ENCODE measurements at places on chromosomes 2 and 18.

DNA sequence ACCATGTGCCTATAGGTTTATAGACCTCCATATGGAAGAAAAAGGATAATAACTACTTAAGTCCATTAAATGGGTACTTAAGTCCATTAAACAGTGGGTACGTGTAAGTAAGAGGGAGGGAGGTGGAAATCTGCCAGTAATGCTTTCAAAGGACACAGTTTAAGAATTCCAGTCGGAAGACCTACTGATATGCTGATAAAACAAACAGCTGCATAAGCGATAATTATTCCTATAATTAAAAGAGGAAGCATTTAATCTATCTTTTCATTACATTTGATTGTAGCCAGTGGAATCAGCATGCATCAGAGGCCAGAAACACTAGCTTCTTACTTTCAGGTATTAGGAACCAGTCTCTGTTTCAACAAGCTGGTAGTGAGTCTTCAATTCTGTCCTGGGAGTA, 96.4 kb upstream of the DDX18 start:
- DNase-seq: no peak

DNA sequence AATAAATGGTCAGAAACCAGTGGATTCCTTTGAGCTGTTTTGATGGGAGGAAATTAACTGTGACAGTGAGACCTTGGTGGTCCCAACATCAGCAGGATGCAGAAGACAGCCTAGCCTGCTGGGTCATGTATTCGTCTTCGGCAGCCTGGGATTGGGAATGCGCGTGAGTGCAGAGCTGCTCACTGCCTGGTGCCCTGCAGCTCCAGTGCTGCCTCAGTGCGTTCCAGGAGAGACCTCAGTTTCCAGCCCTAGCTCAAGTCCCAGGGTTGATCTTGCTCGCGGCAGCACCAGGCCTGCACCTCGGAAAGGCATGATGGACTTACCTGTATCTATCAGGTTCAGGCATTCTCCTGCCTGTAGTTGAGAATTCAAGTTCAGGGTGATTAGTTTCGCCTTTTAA, 203.9 kb downstream of the SH3RF3 start:
- DNase-seq: no peak

DNA sequence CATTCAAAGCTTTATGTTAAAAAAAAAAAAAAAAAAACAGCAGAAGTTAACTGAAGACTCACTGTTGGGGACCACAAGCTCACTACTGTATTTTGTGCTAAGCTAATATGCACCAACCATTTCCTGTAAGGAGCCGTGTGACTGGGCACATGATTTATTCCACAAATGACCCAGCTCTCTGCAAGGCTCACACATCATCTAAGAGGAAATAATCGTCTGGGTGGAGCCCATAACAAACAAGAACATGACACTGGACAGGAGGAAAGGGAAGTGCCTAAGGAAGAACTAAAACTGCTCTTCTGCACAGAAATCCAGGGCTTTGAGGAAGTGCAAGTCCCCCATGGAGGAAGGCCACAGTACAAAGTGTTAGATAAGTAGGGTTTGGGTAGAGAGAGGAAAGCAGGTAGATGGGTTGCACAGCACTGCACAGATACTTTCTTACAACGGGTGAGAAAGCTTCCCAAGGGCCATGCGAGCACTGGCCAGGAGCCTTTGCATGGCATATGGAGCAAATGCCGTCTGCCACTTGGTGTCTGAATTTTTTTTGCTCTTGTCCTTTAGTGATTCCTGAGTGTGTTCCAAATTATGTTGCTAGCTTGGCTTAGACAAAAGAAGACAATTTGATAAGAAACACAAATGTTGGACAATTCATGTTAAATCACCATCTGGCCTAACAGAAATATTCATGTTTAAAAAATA, 24.4 kb downstream of the NFE2L2 start:
- no peak for DNase-seq

GRCh38 chr2:2804528-2804927, 473.5 kb upstream of the MYT1L start:
- DNase-seq: no peak

- no peak for DNase-seq
Measured at GRCh38 chr2:158818511-158818910, 23.4 kb downstream of the DAPL1 start.

DNA sequence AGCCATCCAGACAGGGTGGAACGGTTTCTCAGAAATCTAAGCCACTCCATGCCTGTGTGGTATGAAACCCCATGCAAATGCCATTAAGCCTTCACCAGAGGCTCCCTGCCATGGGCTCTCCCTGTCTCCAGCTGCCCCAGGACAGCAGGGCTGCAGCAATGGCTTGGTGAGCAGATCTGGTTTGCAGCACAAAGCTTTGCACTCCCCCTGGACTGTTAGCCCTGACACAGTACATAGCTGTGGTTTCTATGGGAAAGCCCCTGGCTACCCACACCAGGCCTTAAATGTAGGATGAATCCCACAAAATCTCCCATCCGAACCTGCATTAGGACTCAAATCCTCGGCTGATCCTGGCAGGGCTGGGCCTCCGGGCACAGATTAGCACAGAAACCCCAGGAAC, 291.6 kb downstream of the TNS1 start:
- no peak for DNase-seq

- DNase-seq: no peak
Measured at GRCh38 chr2:85662899-85663593, 5.0 kb downstream of the SFTPB start.

DNA sequence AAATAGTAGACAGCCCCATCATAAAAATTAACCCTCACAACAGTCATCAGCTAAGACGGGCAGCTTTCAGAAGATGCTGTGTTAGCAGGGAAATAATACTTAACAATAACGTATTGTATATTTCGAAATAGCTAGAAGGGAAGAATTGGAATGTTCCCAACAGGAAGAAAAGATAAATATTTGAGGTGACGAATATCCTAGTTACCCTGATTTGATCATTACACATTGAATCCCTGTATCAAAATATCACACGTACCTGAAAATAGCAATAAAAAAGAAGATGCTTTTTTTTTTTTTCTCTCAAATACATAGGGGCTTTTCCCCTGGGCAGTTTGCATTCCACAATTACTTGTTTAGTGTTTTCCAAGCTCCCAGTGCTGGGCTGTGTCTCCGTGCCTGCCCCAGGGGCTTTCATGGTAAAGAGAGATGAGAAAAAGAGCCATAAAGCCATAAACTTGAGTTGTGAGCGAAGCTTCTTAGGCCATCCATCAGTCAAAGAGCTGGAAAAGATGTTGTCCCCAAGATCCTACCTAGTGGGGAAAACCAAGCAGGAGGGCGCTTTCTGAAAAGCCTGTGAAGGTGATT, 183.0 kb upstream of the REV1 start:
- no peak for DNase-seq

DNA sequence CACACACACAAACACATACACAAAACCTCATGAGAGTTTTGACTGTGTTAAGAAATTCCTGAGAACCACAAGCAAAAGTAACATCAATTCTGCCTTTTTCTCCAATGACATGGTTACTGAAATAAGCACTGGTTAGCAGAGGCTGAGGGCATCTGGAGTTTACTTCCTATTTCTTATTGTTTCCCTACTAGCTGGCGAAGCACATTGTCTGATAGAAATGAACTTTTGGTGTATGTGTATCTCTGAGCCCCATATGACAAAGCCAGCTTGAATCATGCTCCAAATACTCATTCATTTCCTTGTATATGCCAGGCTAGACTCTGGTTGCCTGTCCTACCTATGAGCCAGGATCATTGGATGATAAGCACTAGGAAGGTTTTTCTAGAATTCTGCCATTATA, 203.1 kb downstream of the NCKAP5 start:
- no peak for DNase-seq

DNA sequence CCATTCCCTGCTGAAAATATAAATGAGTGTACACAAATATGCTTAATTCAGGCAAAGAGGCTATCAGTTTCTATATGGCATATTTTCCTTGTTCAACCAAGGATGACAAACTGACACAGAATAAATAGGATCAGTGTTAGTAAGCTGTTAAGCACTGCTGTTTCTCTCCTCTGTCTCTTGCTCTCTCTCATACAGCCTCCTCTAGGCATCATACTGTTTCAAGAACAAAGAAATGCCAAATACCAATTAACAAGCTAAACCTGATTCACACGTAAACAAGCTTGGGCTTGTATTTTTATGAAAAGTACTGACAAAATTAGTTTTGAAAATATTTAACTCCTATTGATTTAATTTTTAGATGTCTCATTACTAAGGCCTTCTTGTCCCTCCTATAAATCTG, 1027.2 kb upstream of the ACVR2A start:
- DNase-seq: no peak

- no peak for DNase-seq
Measured at GRCh38 chr2:47167149-47167548, 12.0 kb upstream of the STPG4 start.

- no peak for DNase-seq
Measured at GRCh38 chr18:13836559-13836958, 12.6 kb downstream of the MC5R start.

- DNase-seq: no peak
Measured at GRCh38 chr2:221612161-221612560, 40.1 kb upstream of the EPHA4 start.

DNA sequence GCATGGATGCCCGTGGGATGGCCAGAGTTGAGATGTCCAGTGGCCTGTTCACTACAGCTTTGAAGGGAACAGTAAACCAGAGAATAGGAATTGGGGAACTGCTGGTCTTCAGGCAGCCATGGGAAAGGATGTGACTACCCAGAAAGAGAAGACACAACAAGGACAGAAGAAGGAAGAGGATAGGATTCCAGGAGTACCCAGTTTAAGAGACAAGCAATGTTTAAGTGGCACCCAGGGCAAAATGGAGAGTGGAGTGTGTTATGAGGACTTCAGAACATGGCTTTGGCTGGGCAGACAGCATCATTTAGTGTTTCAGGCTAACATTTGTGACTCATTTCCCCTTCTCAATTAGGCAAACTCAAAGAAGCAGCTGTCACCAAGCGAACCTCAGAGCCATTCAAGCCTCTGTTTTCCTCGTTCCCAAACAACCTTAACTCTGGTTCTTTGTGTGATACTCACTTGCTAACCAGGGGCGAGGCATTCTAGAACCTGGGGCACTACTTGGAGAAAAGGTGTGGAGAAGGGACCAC, 4.0 kb upstream of the FAM124B start:
- no peak for DNase-seq

DNA sequence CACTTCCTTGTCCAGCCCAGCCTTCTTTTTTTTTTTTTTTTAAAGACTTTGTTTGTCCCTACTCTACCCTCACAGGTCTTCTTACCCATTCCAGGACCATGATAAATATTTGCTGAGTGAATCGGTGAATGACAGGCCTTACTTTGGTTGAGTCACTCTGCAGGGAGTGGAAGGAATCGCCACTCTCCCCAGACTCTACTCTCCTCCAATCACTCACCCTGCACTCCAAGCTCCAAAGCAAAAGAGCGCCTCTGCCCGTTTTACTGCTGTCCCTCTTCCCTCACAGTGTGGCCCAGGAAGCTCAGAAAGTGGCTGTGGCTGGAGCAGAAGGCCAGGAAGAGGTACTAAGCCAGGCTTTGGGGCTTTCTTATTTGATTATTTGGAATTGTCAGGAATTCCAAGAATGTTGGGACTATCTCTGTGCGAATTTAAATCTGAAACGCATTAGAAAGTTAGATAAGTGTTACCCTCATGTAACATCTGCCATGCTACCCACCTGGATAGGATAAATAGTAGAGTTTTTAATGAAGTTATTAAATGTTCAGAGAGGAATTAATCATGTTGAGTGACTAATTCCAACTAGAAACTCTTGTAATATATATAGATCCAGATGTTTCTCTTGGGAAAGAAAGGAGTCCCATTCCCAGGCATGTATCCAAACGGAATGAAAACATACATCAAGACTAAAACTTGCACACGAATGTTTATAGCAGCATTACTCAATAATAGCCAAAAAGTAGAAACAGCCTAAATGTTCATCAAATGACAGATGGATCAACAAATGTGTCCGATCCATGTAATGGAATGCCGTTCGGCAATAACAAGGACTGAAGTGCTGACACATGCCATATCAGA, 43.0 kb upstream of the CHMP1B start:
- DNase-seq: no peak

DNA sequence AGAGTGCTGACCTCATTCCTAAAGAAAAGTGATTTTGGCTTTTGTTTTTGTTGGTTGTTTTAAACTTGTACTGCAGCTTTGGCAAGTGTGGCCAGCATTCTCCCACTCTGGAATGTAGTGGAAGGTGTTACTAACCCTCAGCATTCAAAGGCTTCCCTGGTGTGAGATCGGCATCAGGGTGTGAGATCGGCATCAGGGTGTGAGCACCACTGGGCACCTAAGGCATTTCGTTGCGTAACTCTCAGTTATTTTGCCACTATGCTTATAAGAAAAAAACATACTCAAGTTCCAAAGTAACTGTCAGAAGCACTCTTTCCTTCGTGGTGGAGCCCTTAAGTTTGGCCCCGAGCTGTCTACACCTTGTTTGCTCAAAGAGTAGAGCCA, 1.7 kb downstream of the CYBRD1 start:
- DNase-seq: no peak

GRCh38 chr2:99279969-99280695, 20.9 kb downstream of the LYG1 start:
- DNase-seq: no peak

GRCh38 chr2:112141626-112142007, 3.4 kb downstream of the FBLN7 start:
- no peak for DNase-seq

GRCh38 chr18:79868168-79868784, 70.5 kb downstream of the KCNG2 start:
- no peak for DNase-seq

DNA sequence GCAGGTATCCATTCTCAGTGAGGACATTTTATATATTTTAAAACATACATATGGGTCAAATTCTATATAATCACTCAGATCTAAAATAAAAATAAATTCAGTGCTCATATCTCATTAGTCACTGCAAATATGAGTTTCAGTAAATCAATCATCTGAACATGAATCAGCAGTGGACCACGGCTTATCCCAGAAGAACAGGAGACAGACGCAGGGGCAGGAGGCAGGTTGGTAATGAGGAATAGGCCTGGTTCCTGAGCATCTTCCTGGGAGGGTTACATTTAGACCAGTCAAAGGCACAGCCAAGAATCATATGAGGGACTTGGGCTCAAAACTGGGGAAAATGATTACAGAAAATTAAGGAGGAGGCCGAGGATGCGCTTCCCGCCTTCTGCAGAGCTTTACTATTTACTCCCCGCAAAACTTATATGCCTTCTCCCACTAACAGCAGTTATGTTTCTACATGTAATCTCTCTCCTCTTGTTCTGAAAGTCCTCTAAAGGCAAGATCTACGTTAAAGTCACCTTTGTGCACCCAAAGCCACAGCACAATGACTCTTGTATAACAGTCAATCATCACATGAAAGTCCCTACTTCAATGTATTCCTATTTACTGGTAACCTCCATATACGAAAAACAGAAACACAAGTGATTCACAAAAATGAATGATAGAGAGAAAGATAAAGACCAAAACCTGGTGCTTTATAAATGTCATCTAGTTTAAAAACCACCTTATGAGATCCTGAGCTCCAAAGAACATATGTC, 35.1 kb downstream of the SH3YL1 start:
- DNase-seq: no peak

Measured in BE2C (cell line).